Frontal cortex (tissue), 4 donors: ENCODE measurements at places on chromosomes 13 and 19. TPM values are rescaled to one million over a fixed set of nuclear protein-coding genes. Genes with fewer than 3 reads are reported as not detected.

- DNase-seq: no peak
Measured at GRCh38 chr13:92804926-92805325, 421.7 kb upstream of the GPC6 start.

Gene ADGRE1
- not detected for total RNA-seq

GRCh38 chr13:99908140-99908803, 63.3 kb downstream of the ZIC5 start:
- no peak for DNase-seq

DNA sequence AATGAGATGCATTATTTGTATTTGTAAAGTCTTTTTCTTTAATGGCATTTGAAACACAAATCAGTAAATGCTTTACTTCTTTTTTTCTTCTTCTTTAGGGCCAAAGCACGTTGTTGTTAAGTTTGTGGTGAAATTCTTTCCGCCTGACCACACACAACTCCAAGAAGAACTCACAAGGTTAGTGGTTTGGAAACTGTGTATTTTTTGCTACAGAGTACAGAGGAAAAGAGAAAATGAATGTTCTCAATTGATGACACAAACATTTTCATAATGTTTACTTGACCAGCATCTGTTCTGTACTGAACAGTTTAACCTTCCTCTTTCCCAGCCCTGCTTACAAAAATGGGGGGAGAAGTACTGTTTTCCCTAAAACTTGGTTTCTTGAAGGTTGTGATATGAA, 190.9 kb upstream of the RNF113B start:
- DNase-seq: no peak

- no peak for DNase-seq
Measured at GRCh38 chr13:79457390-79457789, 23.6 kb upstream of the NDFIP2 start.
